Hippocampal formation (tissue), 2 donors: ENCODE measurements at places on chromosomes 2 and 18.

GRCh38 chr2:58227171-58227917, 13.8 kb downstream of the FANCL start:
- no peak for DNase-seq

GRCh38 chr2:94986392-94986963, 39.0 kb upstream of the MAL start:
- DNase-seq, result peak; percentile 36

DNA sequence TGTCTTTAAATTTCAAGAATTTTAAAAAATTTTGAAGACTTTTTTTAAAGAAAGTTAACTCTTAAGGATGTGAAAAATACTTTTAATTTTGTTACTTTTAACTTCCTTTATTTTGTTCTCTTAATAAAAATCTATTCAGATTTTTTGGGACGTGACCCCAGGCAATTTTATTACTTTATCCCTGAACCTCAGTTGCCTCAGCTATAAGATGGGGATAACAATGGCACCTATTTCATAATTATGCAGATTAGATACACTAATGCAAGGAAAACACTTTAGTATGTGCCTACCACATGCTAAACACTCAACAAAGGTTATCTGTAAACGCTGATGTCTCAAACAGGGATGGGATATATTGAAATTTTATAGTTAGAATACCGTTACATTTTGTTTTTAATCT, 1.5 kb upstream of the SCYGR1 start:
- DNase-seq, result no peak

GRCh38 chr2:105387225-105387624, 11.6 kb downstream of the FHL2 start:
- DNase-seq, result no peak

GRCh38 chr2:5798084-5798483, 105.9 kb downstream of the SOX11 start:
- DNase-seq, result no peak

- DNase-seq, result no peak
Observed at GRCh38 chr2:237625777-237626176, 1.6 kb upstream of the LRRFIP1 start.

DNA sequence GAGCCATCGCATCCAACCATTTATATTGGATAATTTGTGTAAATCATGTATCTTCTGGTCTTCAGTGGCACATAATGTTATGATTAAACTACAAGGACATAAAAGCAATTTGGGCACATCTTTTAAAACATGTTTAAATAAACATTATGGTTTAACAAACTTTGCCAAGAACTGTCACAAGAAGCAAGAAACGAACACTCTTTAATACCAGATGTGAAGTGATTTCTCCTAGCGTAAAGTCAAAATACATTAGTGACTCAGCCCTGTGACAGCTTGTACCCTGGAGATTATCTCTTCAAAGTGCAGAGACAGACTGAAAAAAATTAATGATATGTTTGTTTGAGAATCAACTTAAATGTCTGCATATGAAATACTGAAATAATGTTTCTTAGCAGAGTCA, 39.9 kb downstream of the DSEL start:
- DNase-seq, result no peak

DNA sequence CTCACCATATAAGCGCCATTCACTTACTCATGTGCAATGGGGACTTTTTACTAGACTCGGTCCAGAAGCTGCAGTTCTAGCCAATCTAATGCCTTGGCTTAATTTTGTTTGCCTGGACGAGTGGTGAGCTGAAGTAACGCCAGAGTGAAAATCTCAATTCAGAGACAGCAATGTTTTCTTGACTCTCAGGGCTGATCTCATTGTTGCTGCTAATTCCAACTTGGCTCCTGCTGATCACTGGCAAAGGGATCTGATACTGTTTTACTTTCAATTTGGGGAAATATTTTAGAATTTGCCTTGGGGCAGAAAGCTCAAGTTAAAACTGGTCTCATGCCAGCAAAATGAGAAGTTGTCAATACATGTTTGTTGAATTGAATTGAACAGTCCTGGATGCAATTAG, 906.6 kb upstream of the CDH2 start:
- no peak for DNase-seq

GRCh38 chr2:208311321-208311720, 45.3 kb downstream of the PIKFYVE start:
- no peak for DNase-seq

- DNase-seq, result no peak
Observed at GRCh38 chr18:13811993-13812392, 12.0 kb upstream of the MC5R start.

DNA sequence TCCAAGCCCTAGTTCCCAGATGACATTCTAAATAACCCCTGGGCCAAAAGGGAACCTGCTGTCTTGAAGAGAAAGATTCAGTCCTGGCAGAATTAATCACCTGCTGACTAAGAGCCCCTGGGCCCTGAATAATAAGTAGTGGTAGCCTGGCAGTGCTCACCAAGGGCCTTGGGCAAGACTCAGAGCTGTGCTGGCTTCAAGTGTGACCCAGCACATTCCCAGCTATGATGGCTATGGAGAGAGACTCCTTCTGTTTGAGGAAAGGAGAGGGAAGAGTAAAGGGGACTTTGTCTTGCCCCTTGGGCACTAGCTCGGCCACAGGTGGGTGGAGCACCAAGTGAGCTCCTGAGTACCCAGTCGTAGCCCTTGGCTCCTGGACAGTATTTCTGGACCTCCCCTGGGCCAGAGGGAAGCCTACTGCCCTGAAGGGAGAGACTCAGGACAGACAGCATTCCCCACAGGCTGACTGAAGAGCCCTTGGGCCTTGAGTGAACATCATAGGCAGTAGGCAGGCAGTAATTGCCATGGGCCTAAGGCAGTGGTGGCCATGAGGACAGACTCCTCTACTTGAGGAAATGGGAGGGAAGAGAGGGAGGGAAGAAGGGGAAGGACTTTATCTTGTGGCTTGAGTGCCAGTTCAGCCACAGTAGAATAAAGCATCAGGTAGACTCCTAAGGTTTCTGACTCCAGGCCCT, 40.0 kb upstream of the INPP4A start:
- no peak for DNase-seq
